ENCODE measurements at places on chromosomes 2 and 18.

GRCh38 chr2:26784570-26785234 is 1.2 kb upstream of the CENPA start:
- no peak for DNase-seq

DNA sequence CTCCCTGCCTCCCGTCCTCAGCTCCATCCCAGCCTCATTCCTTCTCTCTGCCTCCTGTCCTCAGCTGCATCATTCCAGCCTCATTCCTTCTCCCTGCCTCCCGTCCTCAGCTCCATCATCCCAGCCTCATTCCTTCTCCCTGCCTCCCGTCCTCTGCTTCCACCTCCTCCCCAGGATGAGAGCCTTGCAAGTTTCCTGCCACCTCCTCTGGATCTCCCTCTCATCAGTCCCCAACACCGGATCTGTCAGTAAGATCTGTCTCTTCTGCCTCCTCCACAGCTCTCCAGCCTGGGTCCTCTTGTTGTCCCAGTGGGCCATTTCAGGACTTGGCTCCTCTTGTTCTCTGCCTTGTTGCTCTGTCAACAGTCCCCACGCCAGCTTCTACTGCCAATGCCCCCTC is 130.9 kb downstream of the NDUFA10 start:
- DNase-seq: no peak

- DNase-seq: no peak
These were observed 64.0 kb upstream of the STK39 start for GRCh38 chr2:168311261-168311910.

GRCh38 chr2:30282081-30282480 is 50.7 kb downstream of the LBH start:
- no peak for DNase-seq

DNA sequence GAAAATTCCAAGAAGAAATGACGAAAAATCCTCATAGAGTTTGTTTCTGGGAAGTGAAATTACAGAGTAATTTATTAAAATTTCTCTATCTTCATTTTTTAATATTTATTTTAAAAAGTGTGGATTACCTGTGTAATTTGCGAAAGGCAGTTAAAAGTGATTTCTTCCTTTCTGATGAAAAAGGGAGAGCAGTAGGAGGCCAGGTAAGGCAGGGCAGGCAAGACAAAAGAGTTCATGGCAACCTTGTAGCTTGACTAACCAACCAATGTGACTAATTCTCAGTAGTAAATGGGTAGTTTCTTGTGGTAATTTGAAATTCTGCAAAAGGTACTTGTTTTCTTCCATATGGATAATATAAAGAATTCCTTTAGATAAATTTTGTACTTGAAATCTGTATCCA is 34.9 kb upstream of the COL5A2 start:
- no peak for DNase-seq
